Posterior cingulate gyrus (tissue), 11 donors: ENCODE measurements at places on chromosomes 1 and 21.

DNA sequence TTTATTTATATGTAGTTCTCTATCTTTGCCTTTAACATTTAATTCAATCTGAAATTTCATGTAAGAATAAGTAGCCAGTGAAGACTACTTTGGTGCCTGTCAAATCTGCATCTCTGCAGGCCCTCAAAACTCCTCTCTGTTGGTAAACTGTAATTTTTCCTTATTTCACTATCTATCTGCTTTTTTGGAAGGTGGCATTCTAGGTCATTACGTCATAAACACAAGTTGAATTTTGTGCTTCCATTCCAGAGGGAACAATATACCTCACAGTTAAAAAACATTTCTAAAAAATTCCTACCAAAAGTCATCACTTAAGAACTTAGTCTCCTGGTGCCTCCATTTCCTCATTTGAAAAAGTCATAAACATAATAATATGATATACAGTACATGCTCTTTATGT is 176.0 kb downstream of the GABPA start:
- DNase-seq = no peak

DNA sequence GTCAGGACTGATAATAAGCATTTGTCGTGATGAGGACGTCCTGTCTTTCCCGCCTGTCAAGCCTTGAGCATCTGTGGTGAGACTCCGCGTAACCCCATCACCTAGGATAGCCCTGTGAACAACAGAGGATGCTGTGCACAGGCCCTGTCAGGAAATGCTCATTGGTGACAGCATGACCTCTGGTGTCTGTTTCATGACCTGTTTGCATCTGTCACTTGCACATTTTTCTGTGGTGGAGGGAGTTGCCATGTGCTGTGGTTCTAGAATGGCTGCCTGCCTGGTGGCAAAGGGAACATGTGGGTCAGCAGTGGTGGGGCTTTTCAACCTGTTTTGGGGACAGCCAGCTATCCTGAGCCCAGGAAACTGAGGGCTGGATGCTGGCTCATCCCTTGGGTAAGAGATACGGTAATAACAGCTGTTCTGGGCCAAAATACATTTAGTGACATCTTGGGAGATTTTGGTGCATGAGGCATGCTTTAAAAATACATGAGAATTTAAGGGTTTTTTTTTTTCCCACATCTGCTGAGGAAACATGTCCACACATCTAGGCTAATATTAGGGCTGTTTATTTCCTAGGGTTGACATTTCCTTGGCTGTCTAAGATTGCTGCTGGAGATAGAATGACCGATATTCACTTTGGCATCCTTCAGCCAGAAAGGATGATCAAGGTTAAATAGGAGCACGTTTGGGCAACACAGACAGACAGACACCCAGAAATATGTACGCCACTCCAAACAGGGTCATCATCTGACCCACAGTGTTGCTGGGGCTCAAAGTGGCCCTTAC is 52.9 kb downstream of the KCNC4 start:
- DNase-seq = no peak

GRCh38 chr1:186974774-186975181 is 146.0 kb downstream of the PLA2G4A start:
- no peak for DNase-seq

GRCh38 chr21:25501996-25502665 is 105.2 kb downstream of the MRPL39 start:
- no peak for DNase-seq

GRCh38 chr1:248853663-248854375 is 5.1 kb downstream of the ZNF692 start:
- no peak for DNase-seq

- no peak for DNase-seq
These were observed 1409.0 kb downstream of the PLA2G4A start for GRCh38 chr1:188237573-188238348.

DNA sequence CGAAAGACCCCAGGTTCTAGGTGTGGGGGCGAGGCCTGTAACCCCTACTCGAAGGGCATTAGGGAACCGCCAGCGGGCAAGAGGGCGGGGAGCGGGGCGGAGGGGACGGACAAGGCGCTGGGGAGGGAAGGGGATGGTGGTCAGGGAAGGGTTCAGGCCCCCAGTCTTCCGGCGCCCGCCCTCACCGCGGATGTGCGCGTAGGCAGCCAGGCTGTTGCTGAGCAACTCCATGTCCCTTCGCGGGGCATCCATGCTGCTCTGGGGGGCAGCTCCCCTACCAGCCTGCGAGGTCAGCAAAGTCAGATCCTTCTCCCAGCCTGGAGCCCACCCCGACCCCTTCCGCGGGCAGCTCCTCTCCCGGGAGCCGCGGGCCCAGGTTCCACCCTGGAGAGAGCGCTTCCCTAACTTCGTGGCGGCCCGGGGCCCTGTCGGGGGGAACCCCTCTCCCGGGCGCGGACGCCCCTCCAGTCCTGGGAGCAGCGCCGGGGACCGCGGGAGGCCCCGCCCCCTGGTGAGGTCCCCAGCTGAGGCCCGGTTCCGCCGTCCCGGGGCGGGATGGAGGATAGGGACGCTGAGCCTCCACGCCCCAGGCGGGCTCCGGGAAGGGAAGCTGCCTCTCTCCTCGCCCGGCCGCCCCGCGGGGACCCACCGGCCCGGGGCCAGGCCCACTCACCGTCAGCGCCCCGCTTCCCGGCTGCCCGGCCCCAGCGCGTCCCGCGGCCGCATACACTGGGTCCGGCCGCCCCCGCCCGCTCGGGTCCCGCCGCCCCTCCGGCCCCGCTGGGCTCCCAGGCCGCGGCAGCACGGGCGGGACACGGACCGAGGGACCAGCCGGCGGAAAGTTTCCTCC is 434 bp downstream of the EVA1B start:
- no peak for DNase-seq

- no peak for DNase-seq
These were observed 10.8 kb downstream of the RPS6KA1 start for GRCh38 chr1:26540351-26540750.

DNA sequence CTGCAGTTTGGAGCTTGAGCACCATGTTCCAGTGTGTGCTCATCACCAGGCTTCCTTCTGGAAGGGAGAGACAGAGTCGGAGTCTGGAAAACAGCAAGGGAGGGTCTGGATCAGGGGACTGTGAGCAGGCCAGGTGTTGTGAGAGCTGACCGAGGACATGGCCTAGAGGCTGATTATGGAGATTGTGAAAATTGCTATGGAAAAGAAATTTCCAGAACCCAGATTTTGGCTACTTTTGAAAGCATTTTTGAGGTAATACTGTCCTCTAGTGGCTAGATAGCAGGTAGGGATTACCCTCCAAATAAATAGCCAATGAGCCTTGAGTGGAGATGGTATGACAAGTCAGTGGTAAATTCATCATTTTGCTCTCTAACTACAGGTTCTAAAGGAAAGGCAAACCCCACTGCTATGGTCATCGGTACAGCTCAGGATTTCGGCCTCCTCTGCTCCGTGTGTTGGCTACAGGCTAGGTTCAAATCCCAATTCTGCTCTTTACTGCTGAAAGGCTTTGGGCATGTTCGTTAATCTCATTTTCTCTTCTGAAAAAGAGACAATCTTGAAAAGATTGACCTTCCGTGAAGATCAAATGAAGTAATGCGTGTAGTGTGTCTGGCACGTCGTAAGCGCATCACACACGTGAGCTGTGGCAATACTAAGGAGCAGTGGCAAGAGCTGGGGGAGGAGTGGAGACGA is 1.0 kb upstream of the HAO2 start:
- no peak for DNase-seq

- DNase-seq = no peak
These were observed 25.5 kb downstream of the DCAF8 start for GRCh38 chr1:160236806-160237205.

DNA sequence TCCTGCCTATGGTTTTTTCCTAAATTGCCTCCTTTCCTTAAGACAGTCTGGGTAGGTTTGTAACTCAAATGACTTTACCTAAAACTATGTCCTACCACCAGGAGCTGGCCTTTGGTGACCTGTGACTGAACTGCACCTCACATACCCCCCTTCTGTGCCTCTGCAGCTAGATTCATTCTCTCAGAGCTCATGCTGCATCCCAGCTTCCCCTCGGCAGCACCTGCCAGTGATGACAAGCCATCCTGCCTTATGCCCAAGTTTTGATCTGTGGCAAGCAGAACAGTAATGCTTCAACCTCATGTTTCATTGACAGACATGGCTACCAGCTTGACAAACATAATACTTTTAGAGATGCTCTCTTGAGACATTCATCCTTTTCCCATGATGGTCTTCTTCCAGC is 141.9 kb downstream of the TSEN15 start:
- DNase-seq = no peak

- DNase-seq = no peak
These were observed 249.8 kb upstream of the C1orf174 start for GRCh38 chr1:4149831-4150230.

DNA sequence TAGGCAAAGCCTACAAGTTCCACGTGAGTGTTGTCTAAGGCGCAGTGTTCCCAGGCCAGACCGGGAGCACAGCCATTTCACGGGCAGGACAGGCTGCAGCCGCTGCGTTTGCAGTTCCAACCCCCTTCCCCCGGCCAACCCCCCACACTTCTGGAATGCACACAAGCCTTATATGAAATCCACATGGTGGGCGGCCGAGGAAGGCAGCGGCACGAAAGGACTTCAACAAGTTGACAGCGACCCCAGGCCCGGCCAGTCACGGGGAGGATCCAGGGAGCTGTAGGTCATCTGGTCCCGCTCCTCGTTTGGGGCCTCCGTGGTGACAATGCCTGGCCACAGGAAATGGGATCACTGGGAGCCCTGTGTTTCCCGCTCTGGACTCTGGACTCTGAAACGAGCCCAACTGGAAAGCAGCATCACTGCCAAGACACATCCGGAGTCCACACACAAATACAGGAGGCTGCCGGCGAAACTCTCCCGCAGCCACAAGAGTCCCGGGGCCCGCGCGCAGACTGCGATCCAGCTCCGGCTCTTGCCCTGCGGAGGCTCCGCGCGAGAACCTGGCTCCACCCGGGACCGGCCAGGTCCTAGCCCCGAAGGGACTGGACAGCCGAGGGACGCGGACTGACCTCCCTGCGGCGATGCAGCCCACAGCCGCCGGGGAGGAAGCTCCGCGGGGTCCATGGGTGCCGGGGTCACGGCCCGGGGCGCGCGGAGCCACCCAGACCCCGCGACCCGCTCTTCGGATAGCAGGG is 794 bp downstream of the NID1 start:
- DNase-seq = no peak

DNA sequence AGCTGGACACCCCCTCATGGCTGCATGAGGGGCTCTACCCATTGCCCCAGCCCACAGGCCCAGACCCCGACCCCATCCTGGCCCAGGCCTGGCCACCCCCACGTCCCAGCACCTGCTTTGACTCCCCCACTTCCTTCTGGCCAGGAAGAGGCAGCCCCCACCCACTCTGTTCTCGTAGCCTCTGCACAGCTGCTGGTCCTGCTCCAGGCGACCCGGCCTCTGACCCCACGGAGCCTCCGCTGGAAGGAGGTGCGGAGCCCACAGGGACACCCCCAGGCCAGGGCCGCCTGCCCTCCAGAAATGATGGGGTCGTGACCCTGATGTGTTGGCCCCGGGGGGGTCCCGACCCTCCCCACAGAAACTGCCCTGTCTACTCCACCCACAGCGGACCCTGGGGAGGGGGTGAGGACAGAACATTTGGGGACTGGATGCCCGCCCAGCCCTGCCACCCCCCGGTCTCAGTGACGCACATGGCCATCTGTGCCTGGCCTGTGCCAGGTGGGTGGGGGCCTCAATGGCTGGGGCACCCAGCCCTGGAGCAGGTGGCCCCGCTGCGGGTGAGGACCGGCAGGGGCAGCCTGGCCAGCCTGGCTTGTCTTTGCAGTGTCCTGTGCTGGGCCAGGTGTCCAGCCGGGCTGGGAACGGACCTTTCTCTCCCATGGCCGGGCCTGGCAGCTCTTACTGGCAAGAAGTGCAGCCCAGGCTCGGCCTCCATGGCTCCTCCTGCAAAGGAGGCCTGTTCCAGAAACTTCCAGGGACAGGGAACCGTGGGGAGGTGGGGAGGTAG is 78.6 kb downstream of the MORN1 start:
- no peak for DNase-seq

DNA sequence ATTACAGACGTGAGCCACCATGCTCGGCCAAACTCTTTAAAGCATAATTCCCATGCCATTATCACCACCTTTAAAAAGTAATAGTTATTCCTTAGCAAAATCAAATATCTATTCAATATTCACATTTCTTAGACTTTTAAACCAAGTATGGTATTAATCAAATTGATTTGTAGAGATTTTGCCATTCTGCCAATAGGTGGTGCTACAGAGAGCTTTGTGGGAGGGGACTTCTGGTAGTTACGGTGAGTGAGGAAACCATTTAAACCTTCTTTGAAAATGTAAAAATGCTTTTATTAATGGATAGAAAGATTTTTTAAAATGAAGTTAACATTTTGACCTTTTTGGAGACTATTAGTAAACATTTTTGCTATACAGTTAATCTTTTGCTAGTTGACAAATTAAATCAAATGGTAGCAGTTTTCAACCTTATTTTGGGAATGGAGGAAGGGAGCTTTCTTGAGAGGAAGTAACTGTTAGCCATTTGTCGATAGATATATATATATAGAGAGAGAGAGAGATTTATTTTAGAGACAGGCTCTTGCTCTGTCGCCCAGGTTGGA is 19.3 kb downstream of the IARS2 start:
- no peak for DNase-seq

- DNase-seq = no peak
These were observed 35.1 kb downstream of the RXRG start for GRCh38 chr1:165409657-165410358.
